ENCODE measurements at places on chromosomes 11 and 22. TPM values are rescaled to one million over a fixed set of nuclear protein-coding genes. Genes with fewer than 3 reads are reported as not detected.

Gene TRMT112
- 150 TPM for total RNA-seq

Gene POLD3
- 7.7 TPM for total RNA-seq

Gene SNX32
- 4.0 TPM for total RNA-seq

Gene SLC22A12
- total RNA-seq, result not detected

Gene OR4A16
- not detected for total RNA-seq

Gene GALNT18
- total RNA-seq, result 8.1 TPM

Gene ALDH3B2
- total RNA-seq, result not detected

Gene PLAAT4
- 9.1 TPM for total RNA-seq

Gene CABP7
- total RNA-seq, result not detected

Gene BDNF
- total RNA-seq, result 44.0 TPM

Gene NXPE4
- not detected for total RNA-seq

Gene CCDC81
- total RNA-seq, result 4.2 TPM

Gene BEST1
- 3.1 TPM for total RNA-seq

Gene POU2AF1
- total RNA-seq, result not detected

Gene MISFA
- total RNA-seq, result 0.52 TPM

Gene ARHGAP8
- total RNA-seq, result 0.03 TPM

Gene OR2AG1
- not detected for total RNA-seq

Gene MMP7
- not detected for total RNA-seq

Gene TIGD3
- 0.07 TPM for total RNA-seq

Gene KRTAP5-9
- not detected for total RNA-seq

Gene CRYAB
- 34.2 TPM for total RNA-seq

Gene MMP8
- 0.07 TPM for total RNA-seq

Gene TRPM5
- total RNA-seq, result not detected

Gene SCGB2A2
- total RNA-seq, result not detected

Gene CRYBB1
- not detected for total RNA-seq

Gene BRSK2
- 0.46 TPM for total RNA-seq

Gene OSM
- not detected for total RNA-seq

Gene VSIG10L2
- total RNA-seq, result not detected

Gene PATZ1
- total RNA-seq, result 15.7 TPM

Gene FAM227A
- total RNA-seq, result 1.1 TPM

Gene EMID1
- total RNA-seq, result not detected

Gene EFCAB6
- total RNA-seq, result 1.6 TPM

Gene RAB36
- 3.8 TPM for total RNA-seq

Gene PTPN5
- not detected for total RNA-seq

Gene GGTLC3
- total RNA-seq, result not detected

Gene ART5
- not detected for total RNA-seq

Gene C11orf52
- total RNA-seq, result 0.23 TPM

Gene GAS2
- 1.2 TPM for total RNA-seq

Gene KRTAP5-11
- total RNA-seq, result not detected

Gene VPREB1
- total RNA-seq, result not detected

Gene MED15
- 40.7 TPM for total RNA-seq
